ENCODE measurements at places on chromosomes 7 and 10.

DNA sequence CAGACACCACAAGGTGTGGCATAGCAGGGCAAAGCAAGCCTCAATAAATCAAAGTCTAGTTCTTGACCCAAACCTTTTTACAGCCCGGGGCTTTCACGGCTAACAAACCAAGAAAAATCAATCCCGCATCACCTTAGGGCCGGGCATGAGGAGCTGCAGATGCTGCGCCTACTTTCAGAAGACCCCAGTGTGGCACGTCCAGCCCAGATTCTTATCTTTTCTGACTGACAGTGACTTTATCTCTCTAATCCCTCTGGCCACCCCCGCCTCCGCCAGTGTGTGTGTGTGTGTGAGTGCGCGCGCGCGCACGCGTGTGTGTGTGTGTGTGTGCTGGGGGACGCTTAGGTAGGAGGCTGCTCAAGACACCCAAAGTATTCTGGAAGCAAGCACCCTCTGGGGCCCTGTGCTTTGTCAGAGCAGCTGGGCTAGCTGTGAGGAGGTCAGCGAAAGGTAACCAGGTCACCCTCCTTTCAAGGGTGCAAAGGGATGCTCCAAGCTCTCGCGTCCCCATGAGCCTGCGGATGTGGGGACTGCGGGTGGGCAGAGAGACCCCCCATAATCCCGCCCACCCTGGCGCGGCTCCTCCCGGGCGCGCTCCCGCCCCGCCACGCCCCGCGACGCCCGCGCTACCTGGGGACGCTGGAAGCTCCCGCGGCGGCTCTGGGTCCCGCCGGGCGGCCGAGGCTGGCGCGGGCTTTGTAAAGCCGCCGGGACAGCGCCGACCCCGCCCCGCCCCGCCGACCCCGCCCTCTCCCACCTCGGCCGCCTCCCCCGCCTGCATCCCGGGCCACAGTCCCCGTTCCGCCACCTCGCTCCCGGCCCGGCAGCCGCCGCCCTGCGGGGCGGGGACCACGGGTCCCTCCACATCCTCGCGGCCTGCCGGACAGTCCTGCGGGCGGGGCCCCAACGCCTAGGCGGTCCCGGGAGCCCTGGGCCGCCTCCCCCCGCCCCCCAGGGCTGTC is 57.1 kb upstream of the RHOBTB1 start:
- DNase-seq, result no peak

DNA sequence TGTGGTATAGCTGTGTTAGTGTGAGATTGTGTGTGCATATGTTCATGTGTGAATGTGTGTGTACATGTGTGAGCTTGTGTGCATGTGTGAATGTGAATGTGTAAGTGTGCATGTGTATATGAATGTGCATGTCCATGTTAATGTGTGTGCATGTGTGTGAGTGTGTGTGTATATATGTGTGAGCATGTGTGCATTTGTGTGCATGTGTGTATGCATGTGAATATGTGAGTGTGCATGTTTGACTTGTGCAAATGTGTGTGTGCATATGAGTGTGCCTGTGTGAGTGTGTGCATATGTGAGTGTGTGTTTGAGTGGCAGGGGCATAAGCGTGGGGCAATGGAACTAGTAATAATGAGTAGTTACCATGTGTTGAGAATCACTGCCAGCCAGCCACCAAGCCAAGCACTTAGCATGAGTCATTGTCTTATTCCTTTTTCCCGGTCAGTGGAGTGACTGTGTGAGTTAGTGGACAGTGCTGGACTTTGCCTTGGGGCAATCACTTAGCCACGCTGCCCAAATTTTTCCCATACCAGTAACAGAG is 46.3 kb upstream of the SHH start:
- DNase-seq, result no peak

GRCh38 chr10:114337510-114338462 is 66.5 kb downstream of the AFAP1L2 start:
- DNase-seq, result no peak

DNA sequence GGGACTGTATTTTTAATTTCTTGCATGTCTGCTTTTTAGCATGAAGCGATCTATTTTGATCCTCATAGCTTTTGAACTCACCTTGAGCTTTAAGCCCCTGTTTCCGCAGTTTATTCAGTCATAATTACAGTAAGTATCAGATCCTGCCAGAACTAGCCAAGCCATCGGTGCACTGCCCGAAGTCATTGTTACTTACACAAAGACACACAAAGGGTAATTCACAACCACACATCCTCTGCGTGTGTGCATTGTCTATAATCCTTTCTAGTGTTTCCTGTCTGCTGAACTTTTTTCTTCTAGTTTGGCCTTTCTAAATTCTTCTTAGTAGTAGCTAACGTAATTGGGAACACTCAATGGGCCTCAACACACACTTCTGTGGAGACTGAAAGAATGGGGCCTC is 133.0 kb downstream of the SFMBT2 start:
- no peak for DNase-seq

- DNase-seq, result no peak
These were observed 534.1 kb downstream of the SDK1 start for GRCh38 chr7:3835109-3835508.

- no peak for DNase-seq
These were observed 131.1 kb downstream of the CAMK1D start for GRCh38 chr10:12480440-12480839.

DNA sequence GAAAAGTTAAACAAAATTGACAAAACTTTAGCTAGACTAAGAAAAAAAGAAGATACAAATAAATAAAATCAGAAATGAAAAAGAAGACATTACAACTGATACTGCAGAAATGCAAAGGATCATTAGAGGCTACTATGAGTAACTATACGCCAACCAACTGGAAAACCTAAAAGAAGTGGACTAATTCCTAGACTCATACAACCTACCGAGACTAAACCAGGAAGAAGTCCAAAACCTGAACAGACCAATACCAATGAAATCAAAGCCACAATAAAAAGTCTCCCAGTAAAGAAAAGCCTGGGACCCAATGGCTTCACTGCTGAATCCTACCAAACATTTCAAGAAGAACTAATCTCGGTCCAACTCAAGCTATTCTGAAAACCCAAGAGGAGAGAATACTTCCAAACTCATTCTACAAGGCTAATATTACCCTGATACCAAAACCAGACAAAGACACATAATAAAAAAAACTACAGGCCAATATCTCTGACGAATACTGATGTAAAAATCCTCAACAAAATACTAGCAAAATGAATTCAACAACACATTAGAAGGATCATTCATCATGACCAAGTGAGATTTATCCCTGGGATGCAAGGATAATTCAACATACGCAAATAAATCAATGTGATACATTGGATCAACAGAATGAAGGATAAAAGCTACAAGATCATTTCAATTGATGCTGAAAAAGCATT is 20.3 kb downstream of the ELAPOR2 start:
- no peak for DNase-seq

DNA sequence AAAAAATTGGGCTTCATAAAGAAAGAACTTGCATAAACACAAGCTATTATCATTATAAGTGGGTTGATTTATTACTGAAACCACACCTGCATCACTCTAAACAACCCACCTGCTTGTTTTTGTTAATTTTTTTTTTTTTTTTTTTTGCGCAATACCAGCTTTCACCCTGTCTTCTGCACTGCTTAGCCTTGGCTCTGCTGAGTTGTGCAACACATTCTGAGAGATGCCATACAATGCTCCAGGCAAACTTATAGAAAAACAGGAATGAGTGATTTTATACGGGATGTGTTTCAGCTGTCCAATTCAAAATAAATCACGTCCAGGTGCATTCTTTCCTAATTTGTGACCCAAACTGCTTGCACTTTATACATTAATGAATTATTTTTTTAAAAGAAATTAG is 923.6 kb downstream of the GATA3 start:
- no peak for DNase-seq

- DNase-seq, result no peak
These were observed 93.4 kb downstream of the RNF216 start for GRCh38 chr7:5687936-5688630.

GRCh38 chr7:2129323-2130095 is 103.2 kb downstream of the MAD1L1 start:
- DNase-seq, result no peak

GRCh38 chr7:11751315-11751714 is 80.7 kb downstream of the THSD7A start:
- no peak for DNase-seq

DNA sequence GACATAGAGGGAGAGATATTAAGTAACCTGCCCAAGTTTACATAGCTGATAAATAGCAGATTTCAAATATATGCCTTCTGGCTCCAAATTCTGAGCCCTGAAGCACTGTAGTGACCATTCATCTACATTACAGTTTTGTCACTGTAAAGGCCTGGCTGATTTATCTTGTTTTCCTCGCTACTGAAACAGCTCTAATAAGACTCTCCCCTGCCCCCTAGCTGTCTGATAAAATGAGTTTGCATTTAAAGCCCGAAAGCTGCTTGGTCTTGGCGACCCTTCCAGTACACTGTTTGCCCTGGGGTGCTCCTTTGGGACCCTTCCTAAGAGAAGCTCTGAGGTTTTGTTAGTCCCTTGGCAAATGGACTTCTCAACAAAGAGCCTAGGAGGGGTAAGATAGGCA is 59.7 kb upstream of the RAB11FIP2 start:
- DNase-seq, result no peak

GRCh38 chr7:20323595-20323994 is 7.1 kb upstream of the ITGB8 start:
- DNase-seq, result no peak

DNA sequence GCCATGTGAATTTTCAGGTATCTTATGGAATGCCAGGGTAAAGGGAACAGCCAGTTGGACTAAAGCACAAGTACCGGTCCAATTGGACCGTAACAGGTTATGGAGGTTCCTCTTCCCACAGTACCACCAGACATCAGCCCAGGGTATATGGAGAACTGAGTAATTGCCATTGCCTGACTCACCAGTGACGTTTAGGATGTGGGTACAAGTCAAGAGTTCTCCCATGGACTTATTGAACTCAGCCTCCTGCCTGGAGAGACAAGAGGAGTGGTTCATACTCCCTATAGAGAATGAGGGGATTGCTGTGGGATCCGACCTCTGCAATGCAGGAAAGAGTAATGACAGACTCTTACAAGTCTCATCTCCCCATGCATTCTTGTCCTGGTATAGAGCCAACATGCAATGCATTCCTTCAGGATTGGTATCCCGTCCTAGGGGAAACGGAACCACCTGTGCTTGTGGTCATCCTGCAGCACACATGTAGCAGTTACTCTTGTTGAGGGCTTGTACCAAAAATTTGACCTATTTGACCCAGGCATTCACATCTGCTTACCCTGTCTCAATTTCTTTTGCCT is 30.7 kb upstream of the ELOVL3 start:
- DNase-seq, result no peak

GRCh38 chr10:47418321-47418720 is 34.2 kb upstream of the ZNF488 start:
- no peak for DNase-seq

DNA sequence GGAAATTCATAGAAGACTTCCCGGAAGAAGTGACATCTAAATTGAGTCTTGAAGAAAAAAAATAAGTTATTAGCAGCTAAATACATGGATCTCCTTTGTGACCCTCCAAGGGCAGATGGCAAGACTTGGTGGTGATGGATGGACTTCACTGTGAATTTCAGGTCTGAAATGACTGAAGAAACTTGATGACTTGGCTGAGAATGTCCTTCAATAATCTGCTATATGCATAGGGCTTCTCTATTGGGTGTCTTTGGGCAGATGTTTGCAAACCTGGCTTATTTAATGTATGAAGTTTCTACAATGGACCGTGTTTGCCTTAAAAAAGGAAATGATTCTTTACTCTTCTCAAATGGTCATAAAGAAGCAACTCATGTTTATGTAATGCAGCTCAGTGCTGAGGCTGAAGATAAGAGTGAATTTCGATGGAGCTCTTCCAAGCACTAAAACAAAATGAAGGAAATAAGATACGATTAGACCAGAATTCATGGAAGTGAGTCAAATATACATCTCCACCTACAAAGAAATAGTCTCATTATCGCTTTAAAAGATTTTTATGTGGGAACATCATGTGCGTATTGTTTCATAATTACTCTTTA is 116.6 kb upstream of the WDR11 start:
- DNase-seq, result no peak

- DNase-seq, result no peak
These were observed 50.3 kb downstream of the GUSB start for GRCh38 chr7:65931685-65932084.

DNA sequence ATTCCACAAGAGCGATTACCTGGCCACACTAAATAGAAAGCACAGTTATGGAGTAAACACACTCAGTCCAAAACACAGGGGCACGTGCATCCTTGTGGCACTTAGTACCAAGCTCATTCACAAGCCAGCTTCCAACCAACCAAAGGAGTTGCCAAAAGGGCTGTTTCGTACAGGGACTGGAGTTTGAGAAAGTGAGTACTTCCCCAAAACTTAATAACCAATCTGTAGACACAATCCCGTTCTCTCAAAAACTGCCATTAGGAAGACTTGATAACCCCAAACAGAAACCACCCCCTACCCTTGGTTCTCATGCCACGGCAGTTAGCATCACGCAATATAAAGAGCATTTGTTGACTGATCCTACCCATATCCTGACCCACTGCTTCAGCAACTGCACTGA is 166.2 kb upstream of the ASAH2 start:
- DNase-seq, result no peak

GRCh38 chr10:28367929-28368484 is 65.1 kb upstream of the MPP7 start:
- DNase-seq, result no peak

DNA sequence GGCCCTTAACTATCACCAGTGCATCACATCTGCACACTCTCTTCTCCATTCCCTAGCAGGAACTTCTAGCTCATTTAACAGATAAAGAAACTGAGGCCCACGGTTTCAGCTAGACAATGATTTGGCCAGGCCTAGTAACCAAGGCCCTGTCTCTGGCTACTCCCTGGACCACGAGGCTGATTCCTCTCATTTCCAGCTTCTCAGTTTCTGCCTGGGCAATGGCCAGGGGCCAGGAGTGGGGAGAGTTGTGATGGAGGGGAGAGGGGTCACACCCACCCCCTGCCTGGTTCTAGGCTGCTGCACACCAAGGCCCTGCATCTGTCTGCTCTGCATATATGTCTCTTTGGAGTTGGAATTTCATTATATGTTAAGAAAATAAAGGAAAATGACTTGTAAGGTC is 13.5 kb downstream of the AQP1 start:
- DNase-seq, result peak; percentile 0

GRCh38 chr10:129717816-129718547 is 246.1 kb downstream of the EBF3 start:
- DNase-seq, result no peak

DNA sequence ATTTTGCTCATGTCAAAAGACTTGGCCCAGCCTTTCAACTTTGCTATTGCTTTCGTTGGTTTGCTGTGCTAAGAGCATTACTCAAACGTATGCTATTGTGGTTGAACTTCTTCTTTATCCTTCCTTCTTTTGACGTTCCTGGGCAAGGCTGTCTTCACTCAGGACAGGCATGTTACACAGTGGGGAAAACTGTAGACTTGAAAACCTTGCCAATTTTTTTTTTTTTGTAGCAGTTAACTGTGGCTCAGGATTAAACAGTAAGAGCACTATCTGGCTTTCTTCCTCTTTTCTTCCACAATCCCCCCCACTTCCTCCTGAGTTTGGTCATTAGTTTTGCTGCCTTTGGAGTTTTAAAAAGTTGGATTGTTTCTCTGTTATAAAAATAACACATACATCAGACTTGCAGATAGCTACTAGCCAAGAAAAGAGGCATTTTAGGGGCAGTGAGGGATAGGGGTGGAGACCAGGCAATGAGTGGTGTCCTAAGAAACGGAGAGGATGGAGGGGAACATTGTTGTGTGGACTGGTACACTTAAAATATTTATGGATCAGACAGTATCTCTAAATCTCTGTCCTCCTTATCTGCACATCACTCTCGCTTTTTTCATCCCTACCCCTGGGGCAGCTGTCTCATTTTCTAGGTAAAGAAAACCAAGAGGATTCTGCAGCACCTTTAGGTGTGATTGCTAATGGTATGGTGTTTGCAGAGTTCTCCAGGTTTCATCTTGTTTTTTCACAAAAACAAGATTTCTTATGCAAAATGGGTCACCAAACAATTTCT is 181.7 kb downstream of the LRMDA start:
- DNase-seq, result no peak

Measured in central memory CD8-positive, alpha-beta T cell (primary cell).